ENCODE measurements at places on chromosomes 6 and 20.
A peak's percentile ranks its signal among the peaks of the same experiment; 100 is the strongest.

- no peak for DNase-seq
Observed at GRCh38 chr6:128112494-128112893, 211.6 kb upstream of the THEMIS start.

DNA sequence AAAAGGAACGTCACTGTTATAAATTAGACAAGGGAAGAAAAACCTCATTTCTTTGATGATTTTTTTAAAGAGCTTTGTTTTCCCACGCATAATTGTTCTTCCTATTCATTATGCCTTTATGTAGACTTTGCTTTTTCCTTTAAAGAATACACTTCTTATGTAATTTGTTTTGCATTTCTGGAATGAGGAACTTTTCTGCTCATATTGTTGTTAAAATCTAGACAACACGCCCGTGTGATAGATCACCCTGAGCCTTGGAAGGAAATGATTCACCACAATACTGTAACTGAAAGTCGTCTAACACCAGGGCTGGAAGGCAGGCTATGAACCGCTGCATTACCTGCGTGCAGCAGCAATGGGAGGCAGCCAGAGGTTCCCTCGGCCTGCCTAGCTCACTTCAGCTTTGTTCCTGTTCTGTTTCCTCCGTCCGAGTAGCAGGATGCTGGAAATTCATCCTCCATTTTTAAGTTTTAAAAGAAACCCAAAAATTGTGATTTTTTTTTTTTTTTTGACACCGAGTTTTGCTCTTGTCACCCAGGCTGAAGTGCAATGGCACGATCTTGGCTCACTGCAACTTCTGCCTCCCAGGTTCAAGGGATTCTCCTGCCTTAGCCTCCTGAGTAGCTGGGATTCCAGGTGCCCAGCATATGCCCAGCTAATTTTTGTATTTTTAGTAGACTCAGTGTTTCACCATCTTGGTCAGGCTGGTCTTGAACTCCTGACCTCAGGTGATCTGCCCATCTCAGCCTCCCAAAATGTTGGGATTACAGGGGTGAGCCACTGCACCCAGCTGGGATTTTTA is 49.6 kb upstream of the ZNF217 start:
- peak; percentile 41 for DNase-seq

DNA sequence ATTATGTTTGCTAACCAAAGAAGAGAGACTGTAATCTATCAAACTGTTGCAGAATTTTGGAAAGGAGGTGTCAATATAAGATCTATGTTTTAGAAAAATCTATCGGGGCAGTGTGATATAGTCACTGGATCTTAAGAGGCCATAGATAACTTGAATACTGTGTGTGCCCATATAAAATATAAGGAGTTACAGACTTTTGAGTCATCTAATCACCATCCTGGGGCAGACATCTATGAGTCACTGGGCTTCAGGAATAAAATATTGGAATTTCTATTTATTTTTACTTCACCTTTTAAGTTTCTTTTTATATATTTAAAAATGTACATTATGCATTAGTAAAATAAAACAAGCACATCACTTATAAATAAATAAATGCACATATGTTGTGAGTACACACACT is 509.3 kb upstream of the MAN1A1 start:
- no peak for DNase-seq

DNA sequence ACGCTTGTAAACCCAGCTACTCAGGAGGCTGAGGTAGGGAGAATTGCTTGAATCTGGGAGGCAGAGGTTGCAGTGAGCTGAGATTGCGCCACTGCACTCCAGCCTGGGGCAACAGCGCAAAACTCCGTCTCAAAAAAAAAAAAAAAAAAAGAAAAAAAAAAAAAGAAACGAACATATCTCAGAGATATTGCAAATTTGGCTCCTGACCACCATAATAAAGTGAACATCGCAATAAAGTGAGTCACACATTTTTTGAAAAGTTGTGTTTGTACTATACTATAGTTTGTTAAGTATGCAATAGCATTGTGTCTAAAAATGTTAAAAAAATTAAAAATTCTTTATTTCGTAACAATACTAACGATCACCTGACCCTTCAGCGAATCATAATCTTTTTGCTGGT is 13.3 kb downstream of the RSPH9 start:
- no peak for DNase-seq

- no peak for DNase-seq
Observed at GRCh38 chr6:136483906-136484305, 66.3 kb downstream of the MAP7 start.

Data from activated T-cell treated with anti-CD3 and anti-CD28 coated beads for 4 hours (primary cell).